ENCODE measurements at places on chromosomes 13 and 19.

- no peak for DNase-seq
Observed at GRCh38 chr13:21703846-21704245, 33.0 kb downstream of the FGF9 start.

- peak; percentile 44 for DNase-seq
Observed at GRCh38 chr19:35545855-35546381, 492 bp downstream of the TMEM147 start.

GRCh38 chr19:10393137-10393536 lies 10.2 kb downstream of the CDC37 start:
- no peak for DNase-seq

DNA sequence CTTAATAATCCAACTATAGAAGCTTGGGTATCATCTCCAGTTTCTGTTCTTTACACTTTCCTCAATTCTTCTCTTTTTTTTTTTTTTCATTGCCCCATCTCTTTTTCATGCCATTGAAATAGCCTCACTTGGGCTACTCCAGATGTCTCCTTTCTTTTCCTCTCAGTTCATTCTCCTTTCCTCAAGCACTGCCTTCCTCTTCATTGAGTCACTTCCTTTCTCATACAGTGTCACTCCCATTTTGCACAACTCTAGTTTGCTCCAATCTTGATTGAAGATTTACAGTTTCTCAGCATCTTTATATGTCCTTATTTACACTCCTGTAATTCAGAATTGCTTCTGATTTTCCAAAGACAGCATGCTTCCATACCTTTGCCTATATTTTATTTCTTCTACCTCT lies 61.3 kb downstream of the IPO5 start:
- no peak for DNase-seq

DNA sequence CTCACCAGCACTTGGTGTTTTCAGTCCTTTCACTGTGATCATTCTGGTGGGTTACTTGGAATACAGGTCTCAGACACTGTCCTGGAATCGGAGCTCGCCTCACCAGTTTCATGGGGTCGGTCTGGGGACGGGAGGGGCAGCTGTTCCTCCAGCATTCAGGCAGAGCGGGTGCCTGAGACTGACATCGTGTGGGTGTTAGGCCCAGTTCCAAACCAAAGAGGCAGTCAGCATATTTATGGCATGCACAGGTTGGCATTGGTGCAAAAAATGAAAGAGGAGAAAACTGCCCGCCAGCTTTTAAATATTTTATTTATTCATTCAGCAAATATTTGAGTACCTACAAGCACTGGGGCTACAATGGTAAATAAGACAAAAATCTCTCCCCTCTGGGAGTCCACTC lies 20.1 kb downstream of the PLEKHF1 start:
- DNase-seq: no peak

DNA sequence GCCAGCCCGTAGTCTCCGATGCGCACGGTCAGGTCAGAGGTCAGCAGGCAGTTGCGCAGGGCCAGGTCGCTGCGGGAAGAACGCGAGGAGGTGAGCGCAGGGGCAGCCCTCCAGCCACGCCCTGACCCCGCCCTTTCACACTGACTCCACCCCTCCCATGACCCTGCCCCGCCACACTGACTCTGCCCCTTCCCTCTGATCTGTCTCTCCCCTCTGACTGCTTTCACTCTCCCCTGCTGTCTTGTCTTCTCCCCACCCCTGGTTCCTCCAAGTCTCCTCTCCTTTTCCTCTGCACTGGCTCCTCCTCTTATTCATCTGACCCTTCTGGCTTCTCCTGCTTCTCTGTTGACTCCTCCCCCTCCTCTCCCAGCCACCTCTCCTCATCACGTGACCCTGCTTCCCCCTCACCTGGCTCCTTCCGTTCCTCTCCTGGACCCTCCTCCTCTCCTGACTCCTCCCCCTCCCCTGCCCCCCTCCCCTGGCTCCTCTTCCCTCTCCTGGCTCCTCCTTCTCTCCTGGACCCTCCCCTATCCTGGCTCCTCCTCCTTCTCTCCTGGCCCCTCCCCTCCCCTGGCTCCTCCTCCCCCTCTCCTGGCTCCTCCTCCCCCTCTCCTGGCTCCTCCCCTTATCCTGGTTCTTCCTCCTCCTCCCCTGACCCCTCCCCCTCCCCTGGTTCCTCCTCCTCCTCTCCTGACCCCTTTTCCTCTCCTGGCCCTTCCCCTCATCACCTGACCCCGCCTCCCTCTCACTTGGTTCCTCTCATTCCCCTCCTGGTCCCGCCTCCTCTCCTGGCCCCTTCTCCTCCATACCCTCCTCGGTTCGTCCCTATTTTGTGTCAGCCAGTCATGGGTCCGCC lies 9.9 kb downstream of the LMTK3 start:
- peak; percentile 50 for DNase-seq

DNA sequence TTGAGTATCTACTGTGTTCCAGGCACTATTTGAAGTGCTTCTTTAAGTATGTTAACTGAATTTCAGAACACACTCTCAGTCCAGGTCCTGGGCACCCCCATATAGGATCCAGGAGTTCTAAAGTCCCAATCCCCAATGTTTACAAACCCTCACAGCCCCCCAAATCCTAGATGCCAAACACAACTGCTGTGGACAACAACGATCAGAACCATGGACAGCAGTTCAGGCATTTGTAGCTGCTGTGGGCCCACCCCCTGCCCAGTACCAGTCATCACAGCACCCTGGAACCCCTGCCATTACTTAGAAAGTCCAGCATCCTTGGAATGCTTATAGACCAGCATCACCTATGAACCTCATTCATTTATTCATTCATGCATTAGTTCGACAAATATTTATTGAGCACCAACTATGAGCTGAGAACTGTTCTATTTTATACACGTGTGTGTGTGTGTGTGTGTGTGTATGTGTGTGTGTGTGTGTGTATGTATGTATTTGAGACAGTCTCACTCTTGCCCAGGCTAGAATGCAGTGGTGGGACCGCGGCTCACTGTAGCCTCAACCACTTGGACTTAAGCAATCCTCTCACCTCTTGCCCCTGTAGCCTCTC lies 19.3 kb upstream of the SDHAF1 start:
- DNase-seq: no peak

DNA sequence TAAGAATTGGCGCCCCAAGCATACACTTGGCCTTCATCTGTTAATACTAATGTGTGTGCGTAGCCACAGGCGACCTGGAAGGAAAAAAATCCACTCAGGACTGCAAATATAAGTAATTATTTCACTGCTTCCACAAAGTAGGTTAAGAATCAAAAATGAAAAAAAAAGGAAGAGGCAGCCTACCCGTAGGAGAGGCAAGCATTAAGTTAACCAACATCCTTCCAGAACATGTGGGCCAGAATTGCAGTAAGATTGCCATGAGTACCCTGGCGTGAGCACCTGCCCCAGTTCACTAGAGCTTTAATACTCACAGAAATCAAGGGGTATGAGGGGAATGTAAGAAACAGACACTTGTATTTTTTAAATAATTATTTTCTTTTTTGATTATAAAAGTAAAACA lies 22.2 kb downstream of the RCBTB2 start:
- DNase-seq: no peak

DNA sequence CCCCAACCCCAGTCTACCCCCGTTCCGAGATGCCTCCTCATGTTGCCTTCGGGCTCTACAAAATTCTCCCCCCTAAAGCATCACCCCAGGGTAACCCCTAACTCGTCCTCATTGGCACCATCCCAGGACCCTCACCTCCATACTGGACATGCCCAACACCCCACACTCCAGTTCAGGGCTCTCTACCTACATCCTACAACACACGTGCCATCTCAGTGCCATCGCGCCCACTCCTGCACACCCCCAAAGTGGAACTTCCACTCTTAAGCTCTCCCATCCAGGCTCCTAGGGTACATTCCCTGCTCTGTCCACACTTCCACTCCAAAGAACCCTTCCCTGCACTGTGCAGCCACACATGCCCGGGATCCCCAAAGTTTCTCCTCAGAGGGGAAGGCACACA lies 827 bp upstream of the FKRP start:
- no peak for DNase-seq

DNA sequence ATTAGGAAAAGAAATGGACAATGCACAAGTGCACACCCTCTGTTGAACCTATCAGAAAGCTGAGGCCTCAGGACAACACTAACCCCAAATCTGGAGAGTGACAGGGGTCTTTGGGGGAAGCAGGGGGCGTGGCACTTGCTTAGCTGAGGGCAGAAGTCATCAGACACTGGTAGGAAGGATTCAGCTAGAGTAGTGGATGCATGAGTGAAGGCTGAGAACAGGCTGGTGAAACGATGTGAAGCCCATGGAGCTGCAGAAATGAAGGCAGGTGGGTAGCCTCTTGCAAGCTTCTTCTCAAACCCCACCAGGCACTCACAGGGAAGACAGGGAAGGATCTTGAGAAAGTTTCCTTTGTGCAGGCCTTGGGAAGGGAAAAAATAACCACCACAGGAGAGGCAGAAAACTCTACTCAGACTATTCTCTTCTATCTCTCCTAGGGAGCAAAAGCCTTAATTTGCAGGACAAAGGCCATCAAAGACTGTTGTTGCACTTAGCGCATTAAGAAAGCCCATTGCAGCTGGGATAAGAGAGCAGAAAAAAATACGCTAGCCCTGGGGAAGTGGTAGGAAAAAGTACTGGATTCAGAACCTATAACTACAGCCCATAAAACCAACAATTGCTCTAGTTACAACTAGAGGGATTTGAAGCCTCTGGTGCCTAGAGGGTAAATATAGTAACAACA lies 193.3 kb upstream of the ZNF536 start:
- no peak for DNase-seq

DNA sequence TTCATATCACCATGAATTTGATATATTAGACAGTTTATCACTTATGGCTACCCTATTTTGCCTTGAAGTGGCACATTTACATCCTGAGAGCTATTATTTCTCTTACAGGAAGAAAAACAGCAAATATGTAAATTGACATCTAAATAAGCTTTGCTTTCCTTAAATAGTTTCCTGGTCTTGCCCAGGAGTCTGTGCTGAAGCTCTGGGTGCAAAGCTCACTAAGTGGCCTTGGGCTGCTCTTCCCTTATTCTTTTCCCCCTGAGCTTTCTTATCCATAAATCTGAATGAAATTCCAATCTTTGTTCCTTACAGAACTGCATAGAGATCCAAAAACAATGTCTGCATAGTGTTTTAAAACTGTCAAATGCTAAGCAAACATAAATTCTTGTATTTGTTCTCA lies 56.3 kb downstream of the TNFSF13B start:
- no peak for DNase-seq

GRCh38 chr13:41643507-41643906 lies 186.2 kb downstream of the RGCC start:
- DNase-seq: no peak

DNA sequence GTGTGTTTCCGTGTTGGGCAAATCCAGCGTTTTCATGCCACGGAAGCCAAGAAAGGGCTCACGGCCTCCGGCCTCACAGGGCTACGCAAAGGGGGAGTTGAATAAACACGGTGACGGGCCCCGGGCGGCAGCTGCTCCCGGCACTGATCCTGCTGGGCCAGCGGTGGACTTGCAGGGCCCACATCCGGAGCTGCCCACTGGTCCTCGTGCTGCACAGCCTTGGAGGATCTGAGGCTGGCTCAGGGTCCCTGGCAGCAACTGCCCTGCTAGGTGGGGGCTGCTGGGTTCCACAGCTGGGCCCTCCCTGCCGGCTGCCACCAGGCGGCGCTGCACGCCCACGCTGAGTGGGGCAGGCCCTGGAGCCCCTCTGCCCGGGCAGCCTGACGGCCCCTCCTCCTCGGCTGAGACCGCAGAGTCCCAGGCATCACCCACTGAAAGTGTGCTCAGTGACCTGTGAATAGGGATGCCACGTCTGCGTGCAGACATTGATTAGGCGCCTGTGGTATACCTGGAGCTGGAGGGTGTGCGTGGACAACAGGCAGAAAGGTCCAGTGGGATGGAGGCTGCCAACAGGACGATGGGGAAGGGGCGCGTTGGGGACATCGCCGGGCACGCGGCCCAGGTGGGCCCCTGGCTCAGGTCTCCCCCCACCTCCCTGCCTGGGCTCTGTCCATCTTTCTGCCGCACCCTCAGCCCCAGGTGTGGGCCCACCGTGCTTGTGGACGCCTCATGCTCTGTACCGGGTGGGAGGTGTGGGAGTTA lies 5.3 kb upstream of the HCN2 start:
- DNase-seq: peak; percentile 57

Data from activated T-helper 9 cell treated with anti-CD3 and anti-CD28 coated beads, Interleukin-2, amount 50 U/mL, for 16 hours (primary cell).